Stimulated activated CD8-positive, alpha-beta memory T cell treated with anti-CD3 and anti-CD28 coated beads, Interleukin-4, amount 100 ng/mL, for 1 hour (primary cell): ENCODE measurements at places on chromosomes 11 and 22.

DNA sequence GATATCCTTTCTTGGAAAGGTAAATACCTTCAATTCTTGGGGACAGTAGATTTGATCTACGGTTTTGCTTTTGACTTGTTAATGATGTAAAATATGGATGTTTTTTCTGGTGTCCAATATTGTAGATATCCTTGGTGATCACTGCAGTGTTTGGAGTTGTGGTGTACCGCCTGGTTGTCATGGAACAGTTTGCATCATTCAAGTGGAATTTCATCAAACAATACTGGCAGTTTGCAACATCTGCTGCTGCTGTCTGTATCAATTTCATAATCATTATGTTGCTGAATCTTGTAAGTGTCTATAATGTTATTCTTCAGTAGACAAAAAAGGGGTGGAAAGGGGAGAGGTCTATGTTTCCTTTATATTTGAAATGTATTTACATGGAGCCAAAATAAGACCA lies 27.4 kb upstream of the MUC15 start:
- DNase-seq: no peak

DNA sequence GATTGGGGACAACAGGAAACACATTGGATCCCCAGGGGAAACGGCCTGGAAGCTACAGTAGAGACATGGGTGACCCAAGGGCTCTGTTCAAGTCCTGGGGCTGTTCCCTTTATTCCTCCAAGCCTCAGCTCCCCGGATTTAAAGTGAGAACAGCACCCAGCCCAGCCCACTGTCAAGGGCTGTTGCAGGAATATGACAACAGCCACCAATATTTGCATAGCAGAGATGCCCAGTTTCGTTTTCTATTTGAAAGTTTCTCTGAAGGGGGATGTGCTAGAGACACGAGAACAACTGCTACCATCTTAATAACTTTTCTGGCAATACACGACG lies 81.1 kb upstream of the WNT7B start:
- DNase-seq: no peak

- no peak for DNase-seq
Measured at GRCh38 chr11:27237643-27238042, 125.4 kb downstream of the CCDC34 start.

- no peak for DNase-seq
Measured at GRCh38 chr11:104817973-104818372, 80.3 kb downstream of the CASP12 start.

DNA sequence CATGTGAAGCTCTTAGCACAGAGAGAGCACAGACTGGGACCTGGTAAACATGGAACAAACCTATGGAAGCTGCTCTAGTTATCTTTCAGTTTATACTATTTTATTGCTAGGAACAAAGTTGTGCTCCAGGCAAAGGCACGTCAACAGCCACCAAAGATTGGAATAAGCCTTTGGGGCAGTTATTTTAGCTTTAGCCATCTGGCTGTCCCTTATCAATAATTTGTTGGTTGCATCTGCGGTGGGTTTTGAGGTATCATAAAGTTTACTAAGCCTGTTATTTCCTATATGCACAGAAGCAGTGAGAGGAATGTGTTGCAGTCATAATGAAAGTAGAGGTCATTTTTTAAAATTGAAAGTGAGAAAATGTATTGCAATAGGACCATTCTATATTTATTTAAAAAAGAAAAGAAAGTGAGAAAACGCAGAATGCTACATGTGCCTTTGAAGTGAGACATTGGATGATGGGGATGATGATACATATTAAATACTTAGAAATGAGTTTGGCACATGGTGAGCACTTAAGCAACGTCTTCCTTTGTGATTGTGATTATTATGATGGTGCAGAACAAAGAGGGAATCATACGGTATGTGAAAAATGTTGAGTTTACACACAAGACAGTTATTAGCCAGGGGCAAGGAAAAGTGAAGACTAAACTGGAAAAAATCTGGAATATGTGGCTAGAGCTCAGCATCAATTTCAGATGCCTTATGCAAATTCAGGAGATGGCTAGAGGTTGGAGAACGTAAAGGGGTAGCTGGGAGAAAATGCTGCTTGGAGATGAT lies 58.3 kb downstream of the PRR5L start:
- DNase-seq: no peak

DNA sequence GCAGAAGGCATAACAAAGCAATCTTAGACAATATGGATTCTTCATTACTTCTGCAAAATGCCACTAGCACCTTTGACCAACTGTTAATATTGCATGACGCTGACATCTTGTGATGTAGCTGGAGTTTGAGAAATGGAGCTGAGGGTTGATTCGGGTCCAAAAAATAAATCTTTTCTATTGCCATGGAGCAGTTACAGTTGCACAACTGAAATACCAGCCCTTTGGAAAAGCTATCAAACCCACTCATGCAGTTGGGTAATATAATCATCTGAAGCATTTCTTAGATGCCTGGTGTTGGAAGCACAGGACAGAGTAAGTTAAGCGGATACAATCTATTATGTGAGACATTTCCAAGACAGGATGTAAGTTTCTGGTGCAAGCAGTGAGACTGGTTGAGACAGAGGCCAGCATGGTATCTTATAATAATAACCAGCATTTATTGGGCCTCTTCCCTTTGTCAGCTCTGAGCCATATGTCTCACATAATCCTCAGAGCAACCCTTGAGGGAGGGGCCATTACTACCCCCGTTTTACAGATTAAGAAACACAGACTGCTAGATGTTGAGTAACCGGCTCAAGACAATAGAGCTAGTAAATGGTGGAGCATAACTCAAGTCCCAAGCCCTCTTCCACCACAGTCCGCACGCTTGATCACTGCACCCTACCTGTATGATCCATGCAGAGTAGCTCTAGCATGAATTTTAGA lies 74.9 kb upstream of the CAPRIN1 start:
- no peak for DNase-seq

- DNase-seq: no peak
Measured at GRCh38 chr11:82906236-82906635, 4.7 kb downstream of the DDIAS start.
